Cerebellar nuclear complex (tissue), 1 donor: ENCODE measurements at places on chromosomes 12 and 14.

DNA sequence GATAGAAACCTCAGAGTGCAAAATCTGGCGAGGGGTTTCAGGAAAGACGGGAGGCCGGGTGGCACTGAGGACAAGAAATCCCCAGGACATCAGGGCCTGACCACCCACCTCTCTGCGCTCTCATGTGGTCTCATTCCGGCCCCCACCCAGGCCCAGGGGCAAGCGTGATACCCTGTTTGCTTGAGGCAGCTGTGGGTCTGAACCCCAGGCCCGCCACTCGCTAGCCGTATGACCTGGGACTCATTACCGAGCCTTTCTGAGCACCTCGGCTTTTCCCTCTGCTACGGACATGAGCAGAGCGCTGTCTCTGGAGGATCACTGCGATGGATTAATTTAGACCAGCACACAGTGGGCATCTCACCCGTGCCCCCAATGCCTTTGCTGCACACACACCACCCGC is 25.5 kb upstream of the BCDIN3D start:
- no peak for DNase-seq

DNA sequence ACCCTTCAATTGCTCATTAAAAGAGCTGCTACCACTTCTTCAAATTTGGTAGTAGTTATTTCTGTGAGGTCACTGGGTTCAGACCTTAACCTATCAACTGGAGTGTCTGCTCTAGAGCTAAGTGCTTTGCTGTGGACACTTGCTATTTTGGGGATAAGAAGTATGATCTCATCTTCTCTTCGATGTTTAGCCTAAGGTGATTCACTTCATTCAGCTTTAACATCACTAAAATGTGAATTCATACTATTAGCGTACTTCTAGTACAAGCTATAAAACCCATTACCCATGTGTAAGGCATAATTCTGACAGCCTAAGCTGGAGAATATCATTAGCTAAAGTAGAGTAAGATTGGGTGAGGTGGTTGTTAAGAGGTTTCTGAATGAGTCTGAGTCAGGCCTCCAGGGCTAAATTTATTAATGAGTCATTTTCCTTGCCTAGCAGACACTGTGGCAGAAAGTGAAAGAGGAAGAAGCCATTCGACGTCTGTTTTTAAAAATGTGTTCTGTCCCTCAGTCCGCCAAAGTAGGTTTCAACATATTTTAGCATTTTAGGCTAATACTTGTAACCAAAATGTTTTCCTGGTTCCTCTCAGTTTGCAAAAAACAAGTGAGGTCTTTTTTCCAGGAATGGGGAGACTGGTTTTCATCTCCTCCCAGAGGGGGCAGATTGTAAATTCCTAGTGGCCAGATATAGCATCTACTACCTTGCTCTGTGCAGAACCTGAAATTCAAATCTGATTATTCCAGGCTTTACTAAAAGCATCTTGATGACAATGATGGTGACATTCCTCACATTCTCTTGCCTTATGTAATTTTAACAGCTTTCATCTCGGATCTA is 103.6 kb downstream of the SSPN start:
- DNase-seq: no peak

- DNase-seq: no peak
Observed at GRCh38 chr14:60553808-60554207, 44.9 kb downstream of the SIX6 start.

- DNase-seq: peak; percentile 7
Observed at GRCh38 chr12:95547522-95548055, 3.7 kb downstream of the USP44 start.

DNA sequence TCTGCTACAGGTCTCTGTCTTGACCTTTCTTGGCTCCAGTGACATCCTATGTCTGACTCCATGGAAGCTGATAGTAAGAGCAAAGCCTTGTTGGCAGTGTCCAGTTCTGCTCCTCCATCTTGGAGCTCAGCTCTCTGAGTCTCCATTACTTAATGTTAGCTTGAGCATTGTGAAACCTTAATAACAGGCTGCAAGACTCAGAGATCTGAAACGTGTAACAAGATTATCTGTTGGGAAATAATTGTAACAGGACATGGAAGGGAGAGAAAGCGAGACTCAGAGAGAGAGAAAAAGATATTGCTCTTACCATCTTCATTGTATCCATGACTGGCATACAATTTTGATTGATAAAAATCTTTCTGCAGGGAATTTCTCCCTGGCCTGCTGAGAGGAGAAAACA is 1365.7 kb downstream of the AACS start:
- no peak for DNase-seq

DNA sequence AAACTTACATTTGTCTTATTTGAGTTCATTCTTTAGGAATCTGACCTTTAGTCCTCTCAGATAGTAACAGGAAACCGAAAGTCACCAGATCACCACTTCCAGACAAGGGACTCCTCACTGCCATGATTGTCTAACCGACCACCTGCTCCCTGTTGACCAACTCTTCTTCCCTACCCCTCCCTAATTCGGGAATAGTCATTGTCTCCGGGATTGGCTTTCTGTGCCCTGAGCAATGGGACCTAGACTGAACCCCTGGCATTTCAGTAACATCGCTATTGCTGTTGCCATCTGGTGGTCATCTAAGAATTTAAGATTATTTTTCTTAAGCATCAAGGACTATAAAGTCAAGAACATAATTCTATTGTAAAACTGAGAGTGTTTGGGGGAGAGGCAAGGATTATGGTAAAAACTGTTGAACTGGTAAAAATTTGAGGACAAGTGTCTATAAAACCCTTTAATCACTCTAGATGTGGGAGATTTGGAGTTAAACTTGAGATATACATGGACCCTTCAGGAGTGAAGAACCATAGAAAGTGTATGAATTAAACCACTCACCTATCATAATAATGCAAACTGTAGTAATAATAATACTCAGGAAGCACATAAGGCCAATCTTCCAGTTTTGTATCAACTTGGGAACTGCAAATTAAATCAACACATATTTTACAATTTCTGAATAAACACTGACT is 6.3 kb downstream of the CLEC2A start:
- DNase-seq: no peak

GRCh38 chr14:91410771-91411536 is 6.7 kb downstream of the CCDC88C start:
- no peak for DNase-seq

DNA sequence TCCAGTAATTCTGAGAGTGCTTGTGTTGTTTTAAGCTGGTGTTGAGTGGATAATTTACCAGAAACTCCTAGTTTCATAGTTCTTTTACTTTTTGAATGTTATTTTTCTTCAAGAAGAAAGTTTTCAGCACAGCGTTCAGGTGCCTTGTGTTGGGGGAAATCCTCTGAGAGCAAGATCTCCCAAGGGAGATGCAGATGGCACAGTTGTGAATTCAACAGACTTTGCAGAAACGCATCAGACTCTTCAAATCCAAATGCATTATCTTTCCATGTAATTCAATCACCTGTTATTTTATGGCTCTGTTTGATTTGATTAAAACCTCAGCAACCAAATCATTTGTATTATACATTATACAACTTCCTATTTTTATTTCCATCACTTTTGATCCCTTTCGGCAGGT is 439.9 kb downstream of the EGLN3 start:
- no peak for DNase-seq

DNA sequence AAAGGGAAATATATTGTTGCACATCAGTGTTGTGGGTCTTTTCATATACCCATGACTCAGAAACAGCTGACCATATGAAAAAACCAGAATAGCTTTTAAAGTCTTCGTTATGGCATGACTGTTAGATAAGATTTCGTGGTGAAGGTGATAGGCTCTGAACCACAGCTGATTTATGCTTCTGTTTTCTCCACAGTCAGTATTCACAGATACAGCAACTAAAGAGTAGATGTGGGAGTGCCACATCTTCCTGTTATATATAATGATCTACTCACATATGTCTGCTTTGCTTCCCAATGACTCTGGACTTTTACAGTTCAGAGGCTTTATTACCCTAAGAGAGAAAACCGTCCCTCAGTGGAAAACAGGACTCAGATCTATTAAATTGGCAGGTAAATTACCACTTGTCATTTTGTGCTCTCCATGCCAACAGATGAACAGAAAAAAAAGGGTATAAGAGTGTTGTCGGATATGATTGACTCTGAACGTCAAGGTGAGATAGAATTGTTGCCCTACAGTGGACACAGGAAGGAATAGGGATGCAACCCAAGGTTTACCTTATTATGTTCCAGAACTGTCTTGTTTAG is 1037.1 kb downstream of the GALC start:
- DNase-seq: no peak

DNA sequence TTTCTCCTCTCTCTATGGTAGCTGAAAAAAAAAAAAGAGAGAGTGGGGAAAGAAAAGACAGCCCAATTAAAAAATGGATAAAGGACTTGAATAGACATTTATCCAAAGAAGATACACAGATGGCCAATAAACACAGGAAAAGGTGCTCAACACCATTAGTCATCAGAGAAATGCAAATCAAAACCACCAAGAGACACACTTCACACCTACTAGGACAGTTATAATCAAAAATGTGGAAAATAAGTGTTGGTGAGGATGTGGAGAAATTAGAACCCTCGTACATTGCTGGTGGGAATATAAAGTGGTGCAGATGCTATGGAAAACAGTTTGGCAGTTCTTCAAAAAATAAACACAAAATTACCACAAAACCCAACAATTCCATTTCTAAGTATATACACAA is 172.4 kb upstream of the GRIN2B start:
- DNase-seq: no peak
